MCF 10A (cell line): ENCODE measurements at places on chromosomes 3 and 15.

DNA sequence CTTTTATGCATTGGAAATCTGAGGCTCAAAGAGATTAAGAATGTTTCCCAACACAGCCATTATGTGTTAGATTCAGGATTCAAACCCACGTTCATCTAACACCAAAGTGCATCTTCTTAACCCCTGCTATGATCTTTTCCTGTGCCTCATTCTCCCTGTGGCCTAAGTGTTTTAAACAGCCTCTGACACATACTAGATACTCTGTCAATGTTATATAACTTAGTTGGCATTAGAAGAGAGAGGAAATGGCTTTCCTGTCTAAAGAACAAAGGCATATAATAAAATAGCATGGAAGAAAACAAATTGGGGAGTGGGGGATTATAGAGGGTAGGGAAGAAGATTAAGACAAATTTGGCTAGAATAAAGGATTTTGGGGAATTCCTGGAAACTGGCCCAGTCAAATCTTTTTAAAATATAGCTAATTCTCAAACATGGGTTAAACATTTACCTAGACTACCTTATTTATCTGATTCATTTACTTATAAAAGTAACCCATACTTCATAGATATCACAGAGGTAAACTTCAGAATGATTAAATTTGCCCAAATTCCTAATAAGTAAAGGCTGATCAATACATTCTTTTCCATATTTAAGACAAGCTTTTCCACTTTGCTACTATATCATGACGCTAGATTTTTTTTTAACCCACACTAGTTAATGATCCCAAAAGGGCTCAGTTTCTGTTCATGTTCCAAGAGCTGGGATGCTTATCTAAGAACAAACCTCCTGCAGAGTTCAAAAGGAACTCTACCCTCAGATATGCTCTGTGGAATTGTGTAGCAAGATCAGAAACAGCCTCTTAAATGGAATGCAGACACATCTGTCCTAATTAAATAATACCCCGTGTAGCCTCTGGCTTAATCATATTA, 122.9 kb upstream of the PTPRG start:
- no peak for DNase-seq

- peak; percentile 34 for DNase-seq
Observed at GRCh38 chr3:123833398-123833785, 50.7 kb downstream of the MYLK start.

GRCh38 chr3:101229681-101230080, 90.7 kb downstream of the IMPG2 start:
- DNase-seq = peak; percentile 20

DNA sequence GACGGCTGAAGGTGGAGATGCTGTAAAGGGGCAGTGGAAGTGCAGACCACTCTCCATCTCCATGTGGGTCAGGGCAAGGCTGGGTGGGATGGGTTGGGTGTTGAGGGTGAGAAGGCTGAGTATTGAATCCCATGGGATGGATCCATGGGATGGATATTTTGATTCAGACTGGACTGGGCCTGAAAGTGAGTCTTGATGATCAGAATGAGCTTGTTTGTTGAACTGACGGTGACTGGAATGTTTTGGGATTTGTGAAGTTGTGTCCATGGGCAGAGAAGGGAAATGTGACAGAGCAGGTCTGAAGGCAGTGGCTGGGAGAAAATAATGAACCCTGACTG, 49.3 kb downstream of the CHST2 start:
- no peak for DNase-seq

GRCh38 chr3:150168698-150169097, 198.0 kb upstream of the PFN2 start:
- DNase-seq = no peak
